ENCODE measurements at places on chromosomes 2 and 18.
A peak's percentile ranks its signal among the peaks of the same experiment; 100 is the strongest.

DNA sequence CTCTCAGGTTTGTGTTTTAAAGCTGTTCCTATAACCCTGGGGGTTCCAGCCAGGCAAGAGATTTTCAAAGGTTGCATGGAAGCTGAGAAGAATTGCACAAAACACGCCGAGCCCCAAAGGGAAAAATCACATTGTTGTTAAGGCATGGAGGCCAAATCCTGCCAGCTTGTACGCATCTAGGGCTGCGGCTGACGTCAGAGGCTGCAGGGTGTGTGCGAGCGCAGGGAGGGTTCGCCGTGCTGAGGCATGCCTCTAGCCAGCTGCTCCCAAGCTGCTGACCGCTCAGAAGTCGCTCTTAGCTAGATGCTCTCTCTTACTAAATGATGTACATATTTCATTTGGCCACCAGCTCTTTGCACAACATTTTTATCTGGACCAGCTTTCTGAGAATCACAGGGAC lies 191.8 kb downstream of the LPIN1 start:
- DNase-seq = peak; percentile 84

GRCh38 chr18:57743008-57743407 lies 60.1 kb downstream of the ATP8B1 start:
- no peak for DNase-seq

- DNase-seq = peak; percentile 14
Measured at GRCh38 chr18:31064130-31064529, 21.6 kb upstream of the DSC3 start.

- DNase-seq = no peak
Measured at GRCh38 chr18:35827275-35827902, 145.1 kb upstream of the RMP24 start.

GRCh38 chr2:74764429-74765272 lies 69.3 kb upstream of the HK2 start:
- DNase-seq = no peak

DNA sequence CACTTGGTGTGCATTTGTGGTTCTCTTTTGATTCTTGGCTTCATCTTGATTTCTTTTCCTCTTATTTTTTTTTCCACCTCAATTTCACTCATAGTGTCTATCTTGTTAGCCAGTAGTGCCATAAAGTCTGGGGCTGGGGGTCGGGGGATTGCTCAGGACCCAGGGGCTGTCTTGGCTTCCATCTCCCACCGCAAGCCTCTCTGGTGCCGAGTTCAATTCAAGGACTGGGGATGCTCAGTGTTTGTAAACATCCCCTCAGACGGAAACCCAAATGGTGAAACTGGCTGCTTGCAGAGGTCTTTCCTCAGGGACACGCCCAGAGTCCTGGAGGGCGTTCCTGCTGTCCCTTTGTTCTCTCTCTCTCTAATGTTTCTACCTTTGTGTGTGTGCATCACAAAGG lies 173.3 kb downstream of the TWIST2 start:
- DNase-seq = no peak

GRCh38 chr2:88880441-88880953 lies 189.0 kb downstream of the RPIA start:
- DNase-seq = peak; percentile 57

GRCh38 chr2:197958592-197959150 lies 154.3 kb downstream of the PLCL1 start:
- DNase-seq = no peak
